ENCODE measurements at places on chromosomes 3 and 15.

GRCh38 chr3:37569991-37570390 lies 291.7 kb upstream of the CTDSPL start:
- no peak for DNase-seq

GRCh38 chr3:149971403-149972075 lies 844 bp upstream of the PFN2 start:
- no peak for DNase-seq

- DNase-seq = no peak
Measured at GRCh38 chr3:143328451-143328850, 208.9 kb downstream of the CHST2 start.

- no peak for DNase-seq
Measured at GRCh38 chr3:65811086-65811761, 227.5 kb downstream of the MAGI1 start.

DNA sequence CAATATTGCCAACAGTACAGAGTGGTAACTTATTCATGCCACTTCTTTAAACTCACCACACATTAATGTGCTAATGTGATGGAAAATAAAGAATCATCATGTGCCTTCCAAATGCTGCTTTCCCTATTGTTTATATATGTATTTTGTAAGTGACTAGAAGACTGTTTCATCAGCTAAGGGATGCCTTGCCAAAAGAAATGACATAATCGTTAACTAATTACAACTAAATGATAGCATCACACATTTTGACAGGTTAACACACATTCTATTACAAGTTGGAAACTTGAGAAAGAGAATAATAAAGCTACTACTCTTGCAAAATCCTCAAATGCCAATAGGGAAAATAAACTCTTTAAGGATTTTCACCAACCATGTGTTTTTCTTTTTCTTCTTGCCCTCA lies 329.9 kb upstream of the AGTR1 start:
- DNase-seq = no peak

DNA sequence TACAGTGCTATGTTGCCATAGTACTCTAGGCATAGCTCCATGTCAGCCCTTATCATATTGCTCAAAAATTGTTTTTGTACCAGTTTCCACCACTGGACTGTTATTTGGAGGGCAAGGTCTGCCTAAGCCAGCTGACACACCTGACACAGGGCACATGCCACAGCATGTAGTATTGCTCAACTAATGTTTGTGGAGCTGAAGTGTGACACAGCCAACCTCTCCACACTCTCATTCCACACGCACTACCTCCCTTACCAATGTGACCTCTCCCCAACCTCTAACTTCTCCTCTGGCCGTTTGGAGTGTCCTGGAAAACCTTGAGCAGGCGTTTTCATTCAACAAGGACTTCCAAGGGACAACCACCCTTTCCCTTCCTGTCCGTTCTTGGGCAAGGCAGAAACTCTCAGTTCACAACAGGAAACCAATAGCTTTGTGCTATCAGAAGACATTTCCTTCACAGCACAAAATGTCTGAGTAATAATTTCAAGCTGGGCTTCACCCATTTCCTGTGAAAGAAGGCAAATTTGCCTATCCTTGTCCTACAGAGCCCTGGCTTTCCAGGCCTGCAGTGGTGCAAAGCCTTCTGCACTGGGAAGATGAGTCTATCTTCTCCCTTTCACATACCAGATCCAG lies 38.4 kb downstream of the TLNRD1 start:
- DNase-seq = no peak

DNA sequence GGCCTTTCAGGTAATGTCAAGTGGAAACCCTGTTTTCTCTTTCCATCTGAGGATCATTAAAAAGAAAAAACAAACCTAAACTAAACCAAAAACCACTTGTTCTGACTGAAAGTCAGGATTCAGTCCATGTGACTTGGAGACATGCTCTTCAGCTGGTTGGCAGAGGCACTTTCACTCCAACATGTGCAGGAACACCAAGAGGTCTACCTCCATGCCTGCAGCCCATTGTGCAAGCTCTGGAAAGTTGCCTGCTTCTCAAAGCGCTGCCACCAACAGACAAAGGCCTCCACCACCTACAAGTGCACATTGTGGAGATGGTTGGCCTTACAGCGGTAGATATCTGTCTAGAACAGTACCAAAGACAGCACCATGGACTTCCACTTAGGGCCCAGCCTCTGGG lies 161.8 kb downstream of the LEKR1 start:
- no peak for DNase-seq

DNA sequence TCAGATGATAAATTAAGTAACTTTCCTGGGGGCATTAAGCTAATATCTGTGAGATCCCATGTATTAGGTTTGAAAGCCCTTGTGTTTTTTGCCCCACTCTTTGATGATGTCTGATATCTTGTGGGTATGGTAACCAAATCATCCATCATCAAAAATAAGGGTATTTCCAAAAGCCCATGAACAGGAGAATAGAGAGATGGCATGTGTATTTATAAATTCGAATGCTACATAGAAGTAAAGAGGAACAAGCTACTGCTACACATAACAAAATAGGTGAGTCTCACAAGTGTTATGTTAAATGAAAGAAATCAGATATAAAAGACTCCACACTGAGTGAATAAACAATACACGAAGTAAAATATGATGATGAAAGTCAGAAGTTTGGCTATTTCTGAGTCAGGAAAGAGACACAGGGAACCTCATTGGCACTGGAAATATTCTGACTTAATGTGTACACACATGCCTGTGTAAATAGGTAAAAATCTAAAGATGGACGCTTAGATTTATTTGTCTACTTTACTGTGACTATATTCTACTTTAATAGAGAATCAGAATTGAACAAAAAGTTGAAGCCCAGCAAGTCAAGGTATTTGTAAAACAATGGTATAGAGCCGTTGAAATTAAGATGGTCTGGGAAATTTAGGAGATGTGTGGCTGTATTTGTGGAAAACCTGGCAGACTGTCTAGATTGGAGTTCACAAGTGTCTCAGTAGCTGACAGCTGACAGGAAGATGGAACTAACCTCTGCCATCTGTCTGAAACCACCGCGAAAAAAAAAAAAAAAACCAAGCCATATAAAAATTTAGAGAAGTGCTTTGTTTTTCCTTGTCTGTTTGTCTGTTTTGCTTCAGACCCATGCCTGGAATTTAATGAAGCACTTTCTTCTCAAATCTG lies 111.0 kb upstream of the TGFBR2 start:
- DNase-seq = no peak

GRCh38 chr15:70100474-70101341 lies 3.0 kb upstream of the TLE3 start:
- DNase-seq = peak; percentile 46

DNA sequence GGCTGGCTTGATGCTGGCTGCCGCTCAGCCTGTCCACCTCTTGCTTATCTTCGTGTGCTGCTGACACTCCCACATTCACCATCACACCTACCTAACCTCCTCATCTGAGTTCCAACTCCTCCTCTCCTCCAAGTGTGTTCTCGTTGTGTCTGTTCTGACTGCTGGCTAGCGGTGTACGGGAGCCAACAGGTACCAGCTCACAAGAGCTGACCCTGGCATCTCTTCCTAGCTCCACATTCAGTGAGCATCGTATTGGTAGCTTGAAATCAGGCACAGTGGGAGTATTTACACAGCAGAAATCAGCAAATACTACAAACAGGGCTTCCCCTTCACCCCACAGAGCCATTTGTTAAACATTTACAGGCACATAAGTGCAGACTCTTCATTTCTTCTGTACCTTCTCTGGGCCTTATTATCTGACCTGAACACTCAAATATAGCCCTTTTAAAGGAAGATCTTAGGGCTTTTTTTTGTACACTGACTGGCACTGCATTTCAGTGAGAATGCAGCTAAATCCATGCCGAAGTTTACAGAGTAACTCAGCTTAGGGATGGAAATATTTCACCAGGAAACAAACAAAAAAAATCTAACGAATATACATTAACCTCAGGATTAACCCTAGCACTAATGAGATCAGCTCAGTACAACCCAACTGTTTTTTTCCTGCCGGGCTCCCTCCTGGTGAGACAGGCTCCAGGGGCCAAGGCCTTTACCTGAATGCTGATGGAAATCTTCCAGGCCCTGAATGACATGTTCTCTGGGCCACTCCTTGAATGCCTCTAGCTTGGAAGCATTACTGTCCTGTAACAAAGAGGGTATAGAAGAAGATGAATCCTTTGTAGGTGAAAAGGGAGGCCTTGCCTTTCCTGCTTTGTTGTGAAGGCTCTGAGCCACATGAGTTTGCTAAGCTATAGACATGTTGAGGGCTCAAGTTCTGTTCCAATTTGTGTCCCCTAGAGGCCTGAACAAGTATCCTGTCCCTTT lies 150.5 kb upstream of the LPP start:
- DNase-seq = no peak

DNA sequence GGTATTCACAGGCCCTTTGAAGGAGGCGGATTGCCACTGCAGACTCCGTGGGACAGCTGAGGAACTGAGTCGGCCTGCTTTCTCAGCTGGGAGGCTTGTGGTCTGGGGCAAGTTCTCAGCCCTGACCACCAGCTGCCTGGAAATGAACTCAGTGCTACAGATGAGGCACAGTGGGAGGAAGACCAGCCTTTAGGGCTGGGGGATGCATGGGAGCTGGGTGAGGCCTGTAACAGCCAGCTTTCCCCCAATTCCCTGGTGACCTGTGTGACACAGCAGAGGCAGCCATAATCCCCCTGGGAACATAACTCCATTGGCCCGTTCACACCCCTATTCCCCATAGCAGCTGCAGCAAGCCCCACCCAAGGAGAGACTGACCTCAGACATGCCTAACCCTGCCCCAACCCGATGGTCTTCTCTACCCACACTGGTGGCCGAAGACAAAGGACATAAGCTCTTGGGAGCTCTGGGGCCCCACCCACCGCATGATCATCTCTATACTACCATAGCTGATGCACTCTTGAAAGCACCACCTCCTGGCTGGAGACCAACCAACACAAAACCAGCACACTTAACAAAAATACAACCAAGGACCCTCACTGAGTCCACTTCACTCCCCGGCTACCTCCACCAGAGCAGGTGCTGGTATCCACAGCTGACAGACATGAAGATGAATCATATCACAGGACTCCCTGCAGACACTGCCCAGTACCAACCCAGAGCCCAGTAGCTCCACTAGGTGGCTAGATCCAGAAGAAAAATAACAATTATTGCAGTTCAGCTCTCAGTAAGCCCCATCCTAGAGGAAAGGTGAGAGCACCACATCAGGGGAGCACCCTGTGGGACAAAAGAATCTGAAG lies 24.9 kb downstream of the ZMAT3 start:
- DNase-seq = no peak
